ENCODE measurements at places on chromosomes 2 and 18.

GRCh38 chr18:42290318-42291307 lies 335.6 kb downstream of the PIK3C3 start:
- DNase-seq = no peak

- no peak for DNase-seq
Observed at GRCh38 chr2:70771446-70771845, 3.4 kb upstream of the ADD2 start.

DNA sequence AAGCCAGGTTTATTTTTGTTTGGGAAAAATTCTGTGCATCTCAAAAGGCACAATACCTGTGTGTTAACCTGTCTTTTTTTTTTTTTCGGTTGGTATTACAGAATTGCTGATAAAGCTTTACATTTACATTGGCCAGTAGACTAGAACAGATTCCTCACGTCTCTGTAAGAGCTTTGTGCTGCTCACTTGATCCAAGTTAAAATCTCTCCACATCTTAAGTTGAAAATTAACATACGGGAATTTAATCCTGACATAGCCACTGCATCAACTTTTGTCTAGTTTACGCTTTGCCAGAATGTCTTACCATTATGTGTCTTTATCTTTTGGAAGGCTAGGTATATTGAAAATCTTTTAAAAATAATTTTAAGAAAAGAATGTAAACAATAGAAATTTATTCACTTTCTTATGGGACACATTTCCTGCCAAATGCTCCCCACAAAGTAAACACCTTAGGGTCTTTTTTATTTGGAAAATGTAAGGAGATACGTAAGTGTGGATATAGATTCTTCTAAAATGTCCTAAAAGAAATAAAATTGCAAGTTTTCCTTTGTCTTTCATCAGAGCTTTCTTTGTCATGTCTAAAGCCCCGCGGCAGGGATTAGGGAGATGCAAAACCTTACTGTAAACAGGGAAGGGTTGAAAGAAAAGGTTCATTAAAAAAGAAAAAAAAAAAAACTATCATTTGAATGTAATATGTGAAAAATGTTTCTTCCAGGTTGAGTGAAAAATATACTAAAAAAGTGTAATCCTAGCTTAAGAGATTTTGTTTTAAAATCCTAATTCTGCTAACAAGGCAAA lies 912.8 kb downstream of the NRXN1 start:
- peak; percentile 77 for DNase-seq

- DNase-seq = no peak
Observed at GRCh38 chr2:55936351-55936750, 12.8 kb upstream of the EFEMP1 start.

- no peak for DNase-seq
Observed at GRCh38 chr2:33015421-33016142, 68.8 kb downstream of the LTBP1 start.

- no peak for DNase-seq
Observed at GRCh38 chr18:12861637-12862036, 22.4 kb downstream of the PTPN2 start.

Data from GM23338 (cell line).